ENCODE measurements at places on chromosomes 1 and 21.

DNA sequence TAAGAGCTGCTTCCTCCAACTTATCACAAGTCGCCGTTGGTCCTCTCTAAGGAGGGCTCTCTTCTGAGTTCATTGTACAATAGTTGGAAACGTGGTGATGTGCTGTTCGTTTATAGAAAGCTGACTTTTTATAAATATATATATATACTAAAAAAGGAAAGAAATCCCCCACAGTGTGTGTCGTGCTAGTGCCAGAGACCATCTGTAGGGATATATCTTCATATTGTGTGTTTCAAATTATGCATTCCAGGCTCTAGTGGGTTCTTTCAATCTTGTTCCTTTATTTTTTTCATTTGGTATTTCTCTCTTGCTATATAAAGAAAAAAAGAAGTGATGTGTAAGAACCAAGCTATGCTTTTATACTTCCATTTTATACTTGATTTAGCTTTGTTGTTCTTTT lies 111.8 kb downstream of the TAS1R2 start:
- DNase-seq, result no peak

DNA sequence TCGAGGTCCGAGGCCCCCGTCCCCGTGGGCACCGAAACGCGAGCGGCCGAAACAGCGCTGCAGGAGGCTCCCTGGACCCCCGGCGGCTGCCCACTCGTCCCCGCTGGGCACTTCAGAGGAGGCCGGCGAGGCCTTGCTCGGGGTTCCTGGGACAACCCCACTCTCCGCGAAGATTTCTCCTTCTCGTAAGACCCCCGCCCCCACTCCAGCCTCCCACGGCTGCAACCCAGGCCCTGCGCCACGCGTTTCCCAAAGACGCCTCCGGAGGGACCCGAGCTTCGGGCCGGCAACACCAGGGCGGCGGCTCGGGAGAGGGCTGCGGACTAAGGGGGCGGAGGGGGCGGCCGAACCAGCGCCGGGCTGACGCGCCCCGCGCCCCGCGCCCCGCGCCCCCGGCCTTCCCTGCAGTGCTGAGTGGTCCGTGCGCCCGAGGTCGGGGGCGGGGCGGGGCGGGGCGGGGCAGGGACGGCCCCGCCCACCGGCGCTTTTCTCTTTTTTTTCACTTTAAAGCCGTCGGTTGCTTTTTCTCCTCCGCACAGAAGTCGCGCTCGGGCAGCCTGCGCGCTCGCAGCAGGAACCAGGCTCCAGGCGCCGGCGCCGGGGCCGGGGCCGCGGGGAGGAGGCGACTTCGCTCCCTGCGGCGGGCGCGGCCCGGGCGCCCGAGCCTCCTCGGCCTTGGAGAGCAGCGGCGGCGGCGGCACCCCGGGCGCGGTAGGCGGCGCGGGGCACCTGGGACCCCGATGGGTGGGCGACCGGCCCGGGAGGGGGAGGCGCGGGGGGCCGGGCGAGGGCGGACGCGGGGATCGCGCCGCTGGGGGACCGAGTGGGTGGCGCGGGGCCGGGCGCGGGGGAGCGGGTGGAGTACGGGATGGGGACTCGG lies at the start of gene SPSB1:
TSS of gene SPSB1 (plus strand) at position 534 of the 880 bp plus-strand sequence. CDS start 62,998 bp downstream, outside the sequence.
- peak; percentile 84 for DNase-seq

DNA sequence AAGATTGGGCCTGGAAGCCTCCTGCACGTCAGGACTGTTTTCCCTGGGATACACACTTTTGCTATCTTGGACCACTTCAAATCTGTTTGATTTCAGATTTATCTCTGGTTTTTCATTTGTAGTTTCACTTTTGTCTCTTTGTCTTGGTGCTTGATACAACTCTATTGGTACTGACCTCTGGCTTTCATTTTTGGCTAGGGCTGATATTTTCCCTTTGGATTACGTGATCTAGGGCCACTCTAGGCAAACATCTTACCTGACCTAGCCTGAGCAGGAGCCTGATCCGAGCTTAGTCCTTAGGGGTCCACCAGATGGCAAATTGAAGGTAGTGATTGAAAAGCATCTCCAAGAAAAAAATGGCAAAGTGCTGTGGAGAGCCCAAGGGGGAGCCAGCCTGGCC lies 39.6 kb downstream of the ZBTB18 start:
- DNase-seq, result no peak

GRCh38 chr1:94081566-94082344 lies 39.2 kb downstream of the ABCA4 start:
- no peak for DNase-seq

DNA sequence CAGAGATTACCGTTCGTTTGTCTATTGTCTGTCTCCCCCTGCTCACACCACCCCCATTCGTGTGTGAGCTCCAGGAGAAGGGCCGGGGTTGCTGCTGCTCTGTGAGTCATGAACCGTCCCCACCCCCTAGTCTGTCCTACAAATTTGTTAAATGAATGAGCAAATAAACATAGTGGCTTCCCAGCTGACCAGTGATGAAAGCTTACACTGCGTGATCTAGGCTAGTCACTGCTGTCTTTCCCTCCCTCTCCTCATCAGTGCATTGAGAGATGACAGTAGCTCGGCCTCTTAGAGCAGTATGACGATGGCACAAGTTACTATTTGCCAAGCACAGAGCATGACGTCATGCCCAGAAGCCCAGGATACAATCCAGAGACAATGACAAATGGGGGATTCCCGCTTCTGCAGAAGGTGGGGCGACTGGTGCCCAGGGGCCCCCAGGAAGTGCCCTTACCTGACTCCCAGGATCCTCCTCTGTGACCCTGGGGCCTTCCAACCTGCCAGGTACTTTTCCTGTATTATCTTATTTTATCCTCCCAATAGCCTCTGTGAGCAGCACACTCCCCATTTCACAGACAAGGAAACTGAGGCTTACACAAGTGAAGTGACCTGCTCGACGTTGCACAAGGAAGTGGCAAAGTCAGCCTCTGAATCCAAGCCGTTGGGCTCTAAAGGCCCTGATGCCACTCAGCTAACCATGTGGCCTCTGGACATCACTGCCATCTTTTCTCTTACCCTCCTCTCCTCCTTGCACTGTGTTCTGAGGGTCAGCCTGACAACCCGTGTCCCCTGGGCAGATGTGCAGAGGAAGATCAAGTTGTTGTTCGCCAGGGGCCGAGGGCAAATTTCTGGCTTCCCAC lies 8.6 kb upstream of the EPHA2 start:
- no peak for DNase-seq

GRCh38 chr1:43569175-43569574 lies 38.5 kb downstream of the PTPRF start:
- DNase-seq, result peak; percentile 35

DNA sequence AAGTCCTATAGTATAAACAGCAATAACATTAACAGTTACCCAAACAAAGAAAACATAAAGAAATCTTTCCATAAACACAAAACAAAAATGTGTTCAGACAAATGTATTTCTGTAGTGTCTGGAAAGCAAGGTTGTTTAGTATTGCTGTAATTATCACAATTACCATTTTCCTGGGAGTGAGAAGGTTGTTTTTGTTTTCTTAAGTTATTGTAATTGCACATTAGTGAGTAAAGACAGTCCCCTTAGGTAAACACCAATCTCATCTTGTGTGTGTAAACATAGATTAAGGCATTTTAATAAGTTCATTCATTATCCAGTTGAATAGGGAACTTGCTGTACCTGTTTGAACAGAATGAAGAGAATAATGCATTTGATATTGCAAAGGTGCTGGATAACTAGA lies 356.9 kb upstream of the ADGRL4 start:
- DNase-seq, result no peak

GRCh38 chr21:46068516-46069079 lies 29.3 kb upstream of the COL6A2 start:
- no peak for DNase-seq

DNA sequence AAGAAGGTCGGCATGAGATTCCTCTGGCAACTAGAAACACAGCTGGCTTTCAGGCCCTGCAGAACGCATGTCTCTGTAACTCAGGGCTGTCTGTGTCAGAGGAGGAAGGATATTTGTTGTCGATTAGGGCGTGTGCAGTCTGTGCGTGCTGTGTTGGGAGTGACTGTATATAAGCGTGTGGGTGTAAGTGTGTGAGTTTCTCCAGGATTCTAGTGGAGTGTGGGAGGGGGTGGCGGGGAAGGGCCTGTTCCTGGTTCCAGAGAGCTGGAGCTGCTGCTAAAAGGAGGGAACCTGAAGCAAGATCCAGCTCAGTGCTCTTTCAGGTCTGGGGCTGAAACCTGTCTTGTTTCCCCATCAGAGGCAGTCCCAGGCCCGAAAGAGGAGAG lies 74.3 kb downstream of the SLC16A1 start:
- DNase-seq, result no peak

DNA sequence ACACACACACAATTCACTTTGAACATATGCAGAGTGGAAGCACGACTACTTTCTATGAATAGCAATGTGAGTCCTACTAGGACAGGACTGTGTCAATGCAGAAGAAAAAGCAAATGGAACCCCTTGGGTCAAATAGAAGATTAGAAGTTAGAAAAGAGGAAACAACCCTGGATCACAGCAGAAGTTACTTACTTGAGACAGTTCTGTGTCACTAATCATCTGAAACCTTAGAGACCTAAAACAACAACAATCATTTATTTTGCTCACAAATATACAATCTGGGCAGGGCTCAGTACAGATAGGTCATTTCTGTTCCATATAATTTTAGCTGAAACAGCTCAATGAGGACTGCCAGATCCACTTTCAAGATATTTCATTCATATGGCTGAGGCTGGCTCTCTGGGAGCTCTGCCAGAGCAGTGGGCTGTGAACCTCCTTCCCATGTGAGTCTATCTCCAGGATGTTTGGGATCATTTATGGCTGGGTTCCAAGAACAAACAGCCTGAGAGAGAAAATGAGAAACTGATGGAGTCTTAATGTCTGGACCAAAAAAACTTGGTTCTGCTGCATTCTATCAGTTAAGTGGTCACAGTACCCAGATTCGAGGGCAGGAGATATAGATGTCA lies 42.5 kb upstream of the IL10 start:
- peak; percentile 27 for DNase-seq

DNA sequence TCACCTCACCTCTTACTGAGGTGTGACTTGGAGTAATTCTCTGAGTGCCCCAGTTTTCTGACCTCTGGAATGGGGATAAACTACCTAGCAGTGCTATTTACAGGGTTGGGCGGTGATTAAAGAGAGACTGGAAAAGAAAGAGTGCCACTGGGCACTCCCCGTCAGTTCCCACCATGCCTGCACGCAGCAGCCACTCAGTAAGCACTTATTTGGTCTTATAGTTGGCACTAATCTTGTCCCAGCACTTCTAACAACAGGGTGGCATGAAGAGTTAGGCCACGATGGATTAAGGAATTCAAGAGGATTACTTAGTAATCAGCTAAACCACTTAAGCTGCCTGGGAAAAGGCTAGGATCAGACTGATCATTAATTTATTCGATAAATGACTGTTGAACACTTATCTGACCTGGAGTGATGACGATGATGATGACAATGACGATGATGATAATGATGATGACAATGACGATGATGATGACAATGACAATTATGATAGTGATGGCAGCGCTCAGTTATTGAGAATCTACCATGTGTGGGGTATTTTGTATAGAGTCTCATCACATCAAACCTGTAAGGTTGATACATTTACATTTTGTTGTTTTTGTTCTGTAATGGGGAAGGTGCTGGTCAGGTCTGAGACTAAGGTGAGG lies 5.4 kb downstream of the CITED4 start:
- DNase-seq, result no peak

DNA sequence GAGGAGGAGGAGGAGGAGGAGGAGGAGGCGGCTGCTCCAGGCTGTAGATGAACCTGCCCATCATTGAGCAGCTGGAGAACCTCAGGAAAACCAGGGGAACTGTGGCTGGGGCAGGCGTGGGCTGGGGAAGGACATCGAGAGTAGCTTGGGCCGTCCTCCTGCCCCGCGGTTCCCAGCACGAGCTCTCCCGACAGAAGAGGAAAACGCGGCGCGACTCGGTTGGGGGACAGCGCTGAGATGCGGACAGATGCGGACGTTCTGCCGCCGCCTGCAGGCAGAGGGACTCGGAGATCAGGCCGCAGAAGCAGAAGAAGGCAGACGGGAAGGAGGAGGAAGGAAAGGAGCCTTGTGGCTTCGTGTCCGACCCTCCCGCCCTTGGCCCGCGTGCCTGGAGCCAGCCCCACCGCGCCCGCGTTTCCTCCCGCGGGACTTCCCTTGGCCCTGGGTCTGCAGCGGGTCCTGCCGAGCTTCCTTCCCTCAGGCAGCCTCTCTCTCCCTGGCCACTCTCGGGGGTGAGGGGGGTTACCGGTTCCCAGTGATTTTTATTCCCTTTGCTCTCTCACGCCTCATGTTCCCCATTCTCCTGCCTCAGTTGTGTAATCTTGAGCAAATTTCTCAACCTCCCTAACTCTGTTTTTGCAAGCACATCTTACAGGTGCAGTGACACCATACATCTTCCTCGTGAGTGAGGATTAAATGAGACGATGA lies 1.7 kb upstream of the TNFRSF9 start:
- DNase-seq, result no peak

- no peak for DNase-seq
These were observed 52.1 kb downstream of the COL6A1 start for GRCh38 chr21:46033410-46034400.

GRCh38 chr1:193658081-193658480 lies 471.7 kb upstream of the B3GALT2 start:
- no peak for DNase-seq

DNA sequence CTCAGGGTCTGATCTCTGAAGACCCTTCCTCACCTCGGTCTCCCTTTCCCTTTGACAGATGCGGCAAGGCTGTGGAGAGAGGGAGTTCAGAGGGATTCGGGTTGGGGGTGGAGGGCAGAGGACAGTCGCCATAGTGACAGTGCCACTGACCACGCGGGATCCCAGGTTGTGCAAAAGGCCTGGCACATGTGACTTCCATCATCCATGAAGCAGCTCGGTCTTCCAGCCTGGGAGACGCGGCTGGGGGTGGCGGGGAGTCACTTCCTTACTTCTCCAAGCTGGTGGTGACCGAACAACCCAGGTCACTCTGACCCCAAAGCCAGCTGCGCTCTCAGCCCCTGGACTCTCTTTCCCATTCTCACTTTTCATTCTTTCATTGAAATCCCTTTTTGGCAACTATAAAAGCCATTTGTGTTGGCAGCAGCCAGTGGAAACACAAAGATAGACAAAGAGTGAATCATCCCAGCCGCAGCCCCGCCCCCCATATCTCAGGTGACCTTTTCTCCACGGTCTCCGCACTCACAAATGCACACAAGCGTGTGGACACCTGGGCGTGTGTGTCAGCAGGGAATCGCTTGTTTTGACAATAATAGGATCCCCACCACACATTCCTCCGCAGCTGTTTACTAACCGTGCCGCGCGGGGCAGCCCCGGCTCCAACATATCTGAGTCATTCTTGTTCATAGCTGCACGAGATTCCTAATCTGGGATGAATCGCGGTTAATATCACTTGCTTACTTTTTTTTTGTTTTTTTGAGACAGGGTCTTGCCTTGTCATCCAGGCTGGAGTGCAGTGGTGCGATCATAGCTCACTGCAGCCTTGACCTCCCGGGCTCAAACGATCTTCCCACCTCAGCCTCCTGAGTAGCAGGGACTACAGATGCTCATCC lies 68.3 kb downstream of the DHRS3 start:
- DNase-seq, result no peak

- DNase-seq, result no peak
These were observed 70.9 kb downstream of the ERI3 start for GRCh38 chr1:44284184-44284583.

Measured in GM12865 (cell line).